ENCODE measurements at places on chromosomes 6 and 20.

DNA sequence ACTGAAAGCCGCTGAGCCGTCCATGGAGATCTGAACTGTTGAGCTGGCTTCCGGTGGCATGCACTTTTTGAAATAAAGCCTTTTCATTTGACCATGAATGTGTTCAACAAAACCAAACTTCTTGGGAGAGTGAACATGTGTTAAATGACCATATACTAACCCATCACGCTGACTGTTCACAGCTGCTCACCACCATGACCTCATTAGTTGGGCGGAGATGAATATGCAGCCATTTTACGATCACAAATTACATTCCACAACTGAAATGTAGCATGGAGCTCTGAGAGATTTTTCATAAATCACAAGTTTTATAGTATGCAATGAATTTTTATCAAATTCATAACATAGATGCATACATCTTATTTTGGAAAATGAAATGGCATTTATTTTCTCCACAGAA is 4.2 kb downstream of the RAMACL start:
- DNase-seq, result no peak

DNA sequence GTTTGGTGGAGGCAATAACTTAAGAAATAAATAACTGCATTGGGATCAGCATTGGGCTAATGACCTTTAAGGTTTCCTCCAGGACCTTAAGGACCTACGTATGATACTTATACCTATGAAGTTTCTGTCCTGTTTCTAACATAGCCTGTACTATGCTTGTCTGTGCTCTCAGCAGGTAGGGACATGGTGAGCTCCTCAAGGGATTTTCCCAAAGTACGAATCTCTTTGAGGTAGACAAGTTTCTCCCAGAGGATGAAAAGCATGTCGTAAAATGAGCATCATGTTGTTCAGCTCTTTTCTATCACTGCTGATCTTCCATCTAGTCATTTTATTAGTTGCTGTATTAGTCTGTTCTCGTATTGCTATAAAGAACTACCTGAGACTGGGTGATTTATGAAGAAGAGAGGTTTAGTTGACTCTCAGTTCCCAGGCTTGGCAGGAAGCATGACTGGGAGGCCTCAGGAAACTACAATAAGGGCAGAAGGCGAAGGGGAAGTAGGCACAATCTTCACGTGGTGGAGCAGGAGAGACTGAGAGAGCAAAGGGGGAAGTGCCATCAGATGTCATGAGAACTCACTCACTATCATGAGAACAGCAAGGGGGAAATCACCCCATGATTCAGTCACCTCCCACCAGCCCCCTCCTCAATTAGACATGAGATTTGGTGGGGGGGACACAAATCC is 77.8 kb upstream of the TGM3 start:
- no peak for DNase-seq

DNA sequence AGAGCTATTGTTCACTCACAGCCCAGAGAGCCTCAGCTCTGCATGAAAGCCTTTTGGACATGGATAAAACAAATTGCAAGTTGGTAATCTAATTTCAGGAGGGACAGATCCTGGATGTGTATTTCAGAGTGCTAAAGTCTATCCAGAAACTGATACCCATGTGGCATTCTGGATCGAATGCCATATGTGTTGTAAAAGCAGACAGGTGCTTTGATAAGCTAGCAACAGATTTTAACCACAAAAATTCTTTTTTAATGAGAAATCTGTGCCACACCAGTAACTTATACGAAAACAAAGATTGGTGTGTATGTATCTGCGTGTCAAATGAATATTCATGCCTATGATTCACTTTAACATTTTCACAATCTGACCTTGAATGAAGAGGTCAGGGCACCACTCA is 936.6 kb upstream of the MAP3K7 start:
- DNase-seq, result no peak

DNA sequence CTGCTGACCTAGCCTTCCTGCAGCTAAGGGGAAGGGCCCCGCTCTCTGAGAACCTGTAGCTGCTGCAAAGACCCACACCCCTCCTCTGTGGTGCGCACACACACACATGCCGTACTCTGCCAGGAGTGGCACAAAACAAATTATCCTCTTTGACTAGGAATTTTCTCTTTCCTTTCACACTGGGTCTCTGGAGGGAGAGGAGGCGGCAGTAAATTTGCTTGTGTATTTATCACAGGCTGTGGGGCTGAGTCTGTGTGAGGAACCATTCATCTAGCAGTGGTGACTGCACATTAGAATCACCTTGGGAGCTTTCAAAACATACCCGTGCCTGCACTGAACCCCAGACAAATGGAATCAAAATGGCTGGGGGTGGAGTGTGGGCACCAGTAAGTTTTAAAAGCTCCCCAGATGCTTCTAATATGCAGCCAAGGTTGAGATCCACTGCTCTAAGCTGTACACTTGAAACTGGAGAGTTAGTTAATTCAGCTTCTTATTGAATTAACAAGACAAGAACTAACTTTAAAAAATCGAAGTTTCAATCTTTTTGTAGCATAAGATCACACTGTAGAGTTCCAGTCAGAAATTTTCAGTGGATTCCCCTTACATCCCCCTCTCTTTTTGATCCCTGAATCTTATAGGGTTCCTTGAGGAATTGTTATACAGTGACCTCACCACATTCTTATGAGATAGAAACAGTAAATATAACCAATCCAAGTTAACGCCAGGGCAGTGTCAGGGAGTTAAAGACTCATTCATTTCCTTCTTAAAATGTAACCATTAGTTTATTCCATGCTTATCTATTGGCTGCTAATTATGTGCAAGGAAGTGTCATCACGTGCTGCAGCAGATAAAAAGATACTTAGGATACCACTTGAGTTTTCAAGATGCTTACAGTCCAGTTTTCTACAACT is 29.8 kb upstream of the GMDS start:
- no peak for DNase-seq

- DNase-seq, result no peak
Measured at GRCh38 chr6:100475554-100476320, 11.0 kb upstream of the SIM1 start.

DNA sequence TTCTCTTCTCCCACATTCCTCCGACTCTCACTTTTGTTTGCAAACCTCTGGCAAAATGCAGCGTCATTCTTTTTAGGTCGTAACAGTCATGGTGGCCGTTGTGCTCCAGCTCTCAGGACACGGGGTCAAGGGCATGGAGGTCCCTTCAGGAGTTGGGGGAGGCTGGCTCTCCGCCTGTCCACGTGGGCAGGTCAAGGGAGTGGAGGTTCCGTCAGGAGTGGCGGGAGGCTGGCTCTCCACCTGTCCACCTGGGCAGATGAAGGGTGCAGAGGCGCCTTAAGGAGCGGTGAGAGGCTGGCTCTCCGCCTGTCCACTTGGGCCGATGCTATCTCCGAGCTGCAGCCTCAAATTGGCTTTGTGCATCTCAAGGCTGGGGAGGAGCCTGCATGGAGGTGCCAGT is 98.0 kb downstream of the ERMARD start:
- no peak for DNase-seq

GRCh38 chr6:155444120-155444917 is 11.3 kb downstream of the NOX3 start:
- no peak for DNase-seq

DNA sequence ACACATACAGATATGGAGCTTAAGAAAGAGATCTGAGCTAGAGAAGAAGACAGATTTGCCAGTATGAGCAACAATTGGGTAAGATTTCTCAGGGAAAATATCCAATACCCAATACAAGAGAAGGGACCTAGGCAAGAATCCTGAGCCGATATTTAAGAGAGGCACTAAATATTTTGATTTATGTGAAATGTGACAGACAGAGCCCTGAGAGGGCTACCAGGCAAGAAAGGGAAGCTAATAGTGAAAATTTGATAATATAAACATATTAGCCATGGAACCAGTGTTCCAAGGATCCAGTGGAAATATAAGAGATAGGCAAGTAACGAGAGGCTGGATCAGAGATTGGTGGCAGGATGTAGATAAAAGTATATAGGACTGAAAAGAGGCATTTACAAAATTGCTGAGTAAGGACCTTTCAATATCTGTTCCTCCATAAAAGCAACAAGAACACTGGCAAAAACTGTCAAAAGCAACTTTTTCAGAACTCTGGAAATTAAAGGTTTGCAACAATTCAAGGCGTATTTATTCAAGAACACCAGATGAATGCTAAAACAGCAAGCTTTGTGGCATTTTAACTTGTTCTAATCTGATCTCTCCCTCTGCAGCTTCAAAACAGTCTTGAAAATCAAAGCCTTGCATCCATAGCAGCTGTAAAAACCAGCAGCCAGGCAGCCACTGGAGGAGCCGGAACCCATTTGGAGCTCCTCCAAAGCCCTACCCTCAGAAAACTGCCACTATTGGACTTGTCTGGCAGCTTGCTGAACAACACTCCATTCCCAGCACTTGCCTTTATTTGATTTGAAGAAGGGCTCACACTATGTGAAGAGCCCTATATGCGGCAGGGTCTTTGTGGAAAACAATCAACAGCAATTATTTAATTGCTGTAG is 58.8 kb downstream of the REV3L start:
- no peak for DNase-seq

DNA sequence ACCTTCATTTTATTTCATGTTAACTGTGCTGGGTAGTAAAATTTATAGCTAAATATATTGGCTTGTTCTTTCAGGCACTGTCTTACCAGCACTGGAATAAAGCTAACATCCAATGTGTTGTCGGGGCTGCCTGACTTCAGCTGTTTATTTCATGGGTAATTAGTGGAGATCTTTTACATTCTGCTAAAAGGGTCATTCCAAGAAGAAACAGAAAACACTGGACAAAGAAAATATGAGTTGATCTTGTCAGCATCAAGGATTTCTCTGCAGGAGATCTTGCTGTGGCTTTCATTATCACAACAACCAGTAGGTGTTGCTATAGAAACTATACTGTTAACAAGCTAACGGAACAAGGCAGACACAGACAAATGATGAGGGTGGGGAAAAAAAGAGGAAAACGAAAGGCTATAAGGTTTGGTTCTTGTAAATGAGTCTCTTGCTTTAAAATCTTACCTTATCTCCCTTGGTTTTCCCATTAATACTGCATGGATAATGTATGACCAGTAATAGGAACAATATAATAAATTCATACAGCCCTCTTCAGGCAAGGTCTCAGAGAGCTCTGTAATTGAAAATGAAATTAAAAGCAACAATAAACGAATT is 206.8 kb downstream of the SIM1 start:
- peak; percentile 81 for DNase-seq

DNA sequence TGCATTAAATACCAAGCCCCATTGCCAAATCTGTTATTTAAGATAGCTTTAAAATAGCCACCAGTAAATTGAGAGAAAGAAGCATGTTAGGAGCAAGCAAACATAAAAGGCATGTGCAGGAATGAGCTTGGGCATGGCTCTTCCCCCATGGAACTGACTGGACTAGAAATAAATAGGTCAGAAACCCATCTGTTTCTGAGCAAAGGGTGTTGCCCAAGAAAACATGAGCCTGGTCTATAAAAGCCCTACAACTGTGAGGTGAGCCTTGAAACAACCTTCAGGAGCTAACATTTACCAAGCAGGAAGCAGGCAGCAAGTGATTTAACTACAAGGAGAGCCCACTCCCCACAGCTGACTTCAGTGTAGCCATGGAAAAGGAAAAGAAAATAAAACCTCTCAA is 126.3 kb downstream of the C6orf118 start:
- no peak for DNase-seq

GRCh38 chr6:136923116-136923953 is 1.2 kb downstream of the SLC35D3 start:
- peak; percentile 22 for DNase-seq

DNA sequence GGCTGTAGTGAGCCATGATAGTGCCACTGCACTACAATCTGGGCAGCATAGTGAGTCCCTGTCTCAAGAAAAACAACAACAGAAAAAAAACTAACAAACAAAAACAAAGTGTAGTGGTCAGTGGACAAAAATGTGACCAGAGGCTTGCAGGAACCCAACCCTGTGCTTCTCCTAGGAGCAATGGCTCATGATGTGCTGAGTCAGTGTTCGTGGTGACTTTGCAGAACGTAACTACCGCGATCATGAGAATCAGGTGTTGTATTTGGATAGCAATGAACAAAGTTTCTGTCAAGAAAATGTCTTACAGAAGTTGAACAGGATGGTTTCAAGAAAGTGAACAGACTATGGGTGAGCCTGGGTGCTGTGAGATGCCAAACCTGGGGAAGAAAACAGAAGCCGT is 18.5 kb upstream of the FOXC1 start:
- no peak for DNase-seq

DNA sequence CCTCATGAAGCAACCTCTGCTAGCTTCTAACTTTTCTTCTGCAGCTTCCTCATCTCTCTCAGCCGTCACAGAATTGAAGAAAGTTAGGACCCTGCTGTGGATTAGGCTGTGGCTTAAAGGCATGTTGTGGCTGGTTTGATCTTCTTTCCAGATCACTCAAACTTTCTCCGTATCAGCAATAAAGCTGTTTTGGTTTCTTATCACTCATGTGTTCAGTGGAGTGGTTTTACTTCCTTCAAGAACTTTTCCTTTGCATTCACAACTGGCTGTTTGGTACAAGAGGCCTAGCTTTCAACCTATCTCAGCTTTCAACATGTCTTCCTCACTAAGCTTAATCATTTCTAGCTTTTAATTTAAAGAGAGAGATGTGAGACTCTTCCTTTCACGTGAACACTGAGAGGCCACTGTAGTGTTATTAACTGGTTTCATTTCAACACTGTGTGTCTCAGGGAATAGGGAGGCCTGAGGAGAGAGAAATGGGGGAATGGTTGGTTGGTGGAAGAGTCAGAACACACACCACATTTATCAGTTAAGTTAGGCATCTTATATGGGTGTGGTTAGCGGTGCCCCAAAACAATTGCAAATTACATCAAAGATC is 17.2 kb downstream of the ZSCAN23 start:
- DNase-seq, result no peak

DNA sequence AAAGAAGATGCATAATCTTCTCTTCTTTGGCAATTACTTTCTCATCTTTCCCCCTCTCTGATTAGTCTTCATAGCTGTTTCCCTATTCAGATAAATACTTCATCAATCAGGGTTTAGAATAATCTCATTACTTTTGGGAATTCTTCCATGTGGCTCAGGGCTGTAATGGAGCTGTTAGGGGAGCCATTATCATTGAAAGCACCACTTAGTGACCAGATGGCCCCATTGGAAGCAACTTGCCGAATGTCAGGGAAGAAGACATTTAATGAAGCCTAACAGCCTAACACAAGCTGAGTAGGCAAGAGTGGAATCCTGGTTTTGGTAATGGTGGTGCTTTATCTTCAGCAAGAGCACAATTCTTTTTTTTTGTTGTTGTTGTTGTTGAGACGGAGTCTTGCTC is 45.0 kb downstream of the TIAM2 start:
- DNase-seq, result no peak

- DNase-seq, result no peak
Measured at GRCh38 chr6:86107985-86108384, 465.3 kb upstream of the SYNCRIP start.
